ENCODE measurements at places on chromosomes 6 and 20. TPM values are rescaled to one million over a fixed set of nuclear protein-coding genes. Genes with fewer than 3 reads are reported as not detected.

- DNase-seq = no peak
Observed at GRCh38 chr6:5305968-5306626, 44.8 kb downstream of the FARS2 start.

- no peak for DNase-seq
Observed at GRCh38 chr20:21161926-21162325, 36.0 kb downstream of the KIZ start.

- DNase-seq = no peak
Observed at GRCh38 chr6:168403370-168404005, 37.5 kb upstream of the SMOC2 start.

- DNase-seq = no peak
Observed at GRCh38 chr6:44006872-44007303, 120.4 kb downstream of the MRPL14 start.

GRCh38 chr6:28802417-28803336 is 121.1 kb downstream of the TRIM27 start:
- no peak for DNase-seq

- DNase-seq = no peak
Observed at GRCh38 chr20:35461620-35462019, 6.2 kb downstream of the CEP250 start.

DNA sequence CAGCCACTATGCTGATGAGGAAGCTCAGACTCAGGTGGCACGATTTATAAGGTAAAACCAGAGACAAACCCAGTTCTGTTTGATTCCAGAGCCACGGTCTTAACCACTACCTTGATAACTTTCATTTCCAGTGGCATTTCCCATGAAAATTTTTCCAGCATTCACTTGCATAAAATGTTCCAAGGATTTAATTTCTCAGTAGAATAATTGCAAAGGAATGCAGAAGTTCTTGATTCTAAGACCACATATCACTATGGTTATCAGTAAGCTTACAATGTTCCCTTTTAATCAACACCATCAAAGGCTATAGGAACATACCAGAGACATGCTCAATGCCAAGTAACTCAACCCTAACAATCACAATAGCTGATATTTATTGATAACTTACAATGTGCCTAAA is 306.0 kb upstream of the HS3ST5 start:
- DNase-seq = no peak

- DNase-seq = no peak
Observed at GRCh38 chr20:32278199-32278643, 770 bp downstream of the KIF3B start.

DNA sequence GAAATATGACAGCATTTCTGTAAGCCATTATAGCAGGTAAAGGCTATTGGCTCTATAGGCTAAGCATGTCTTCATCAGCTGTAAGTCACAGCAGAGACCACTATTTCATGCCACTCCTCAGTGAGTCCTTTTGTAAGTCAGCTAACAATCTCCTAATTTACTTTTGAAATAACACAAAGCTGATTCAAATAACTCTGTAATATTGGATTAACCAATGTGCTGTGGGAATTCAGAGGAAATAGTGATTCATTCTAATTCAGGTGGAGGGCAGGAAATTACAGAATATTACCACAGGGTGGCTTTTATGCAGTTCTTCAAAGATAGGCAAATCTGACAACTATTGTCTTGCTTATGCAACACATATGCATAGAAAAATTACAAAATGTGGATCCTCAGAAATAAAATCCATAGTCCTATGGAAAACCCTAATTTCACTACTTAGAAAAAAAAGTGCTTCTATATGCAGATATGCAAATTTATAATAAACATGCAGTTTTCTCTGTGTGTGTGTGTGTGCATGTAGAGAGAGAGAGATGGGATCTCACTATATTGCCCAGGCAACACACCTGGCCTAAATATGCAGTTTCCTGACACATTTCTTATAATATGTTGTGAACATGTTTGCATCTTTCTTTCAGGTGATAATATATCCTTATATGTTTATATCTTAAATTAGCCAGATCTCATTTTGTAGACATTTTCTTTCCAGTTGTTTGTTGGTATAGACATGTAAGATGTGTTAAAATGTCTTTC is 4.8 kb upstream of the SMIM28 start:
- DNase-seq = no peak

GRCh38 chr6:157954150-157955117 is 27.2 kb upstream of the SYNJ2 start:
- DNase-seq = peak; percentile 61

DNA sequence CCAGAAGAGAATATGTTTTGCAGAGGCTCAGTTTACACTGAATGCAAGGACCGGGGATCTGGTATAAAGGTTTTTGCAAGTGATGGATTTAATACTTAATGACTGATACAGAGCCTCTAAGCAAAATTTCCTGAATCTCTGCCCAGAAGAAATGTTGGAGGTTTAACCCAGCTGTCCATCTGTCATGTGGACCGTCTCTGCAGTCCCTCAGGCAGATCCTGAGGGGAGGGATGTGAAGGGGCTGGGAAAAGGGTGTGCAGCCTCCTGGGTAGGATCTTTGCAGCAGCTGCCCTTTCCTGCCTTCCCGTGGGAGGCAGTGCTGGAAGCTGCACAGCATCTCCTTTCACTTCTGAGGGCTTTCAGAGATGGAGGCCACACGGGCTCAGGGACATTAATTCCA is 207.0 kb downstream of the SLC24A3 start:
- DNase-seq = no peak

DNA sequence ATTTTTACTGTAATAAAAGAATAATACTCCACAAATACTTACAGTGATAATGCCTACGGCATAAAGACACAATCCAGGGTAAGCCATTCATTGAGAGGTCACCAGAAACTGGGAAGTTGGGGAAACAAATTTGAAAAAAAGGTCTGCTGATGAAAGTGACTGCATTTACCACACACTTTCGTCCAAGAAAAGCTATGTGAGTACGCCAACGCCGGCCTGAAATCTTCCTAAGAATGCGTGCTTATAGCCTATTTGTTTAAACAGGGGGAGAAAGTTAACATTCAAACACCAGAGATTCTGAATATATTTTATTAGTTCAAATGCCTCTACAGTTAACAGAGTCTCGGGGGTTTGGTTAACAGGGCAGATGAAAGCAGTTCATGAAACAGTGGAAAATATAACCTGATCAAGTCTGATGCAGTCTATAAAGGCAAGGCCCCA is 657 bp upstream of the LTV1 start:
- no peak for DNase-seq

GRCh38 chr6:33886673-33887144 is 82.9 kb upstream of the MLN start:
- DNase-seq = peak; percentile 23

GRCh38 chr6:54108271-54108670 is 3.0 kb upstream of the MLIP start:
- no peak for DNase-seq

UBD gene
- polyA plus RNA-seq = 0.25 TPM

COL21A1 gene
- polyA plus RNA-seq = 103 TPM

BMP2 gene
- polyA plus RNA-seq = 2.6 TPM
